ENCODE measurements at places on chromosomes 6 and 20.

DNA sequence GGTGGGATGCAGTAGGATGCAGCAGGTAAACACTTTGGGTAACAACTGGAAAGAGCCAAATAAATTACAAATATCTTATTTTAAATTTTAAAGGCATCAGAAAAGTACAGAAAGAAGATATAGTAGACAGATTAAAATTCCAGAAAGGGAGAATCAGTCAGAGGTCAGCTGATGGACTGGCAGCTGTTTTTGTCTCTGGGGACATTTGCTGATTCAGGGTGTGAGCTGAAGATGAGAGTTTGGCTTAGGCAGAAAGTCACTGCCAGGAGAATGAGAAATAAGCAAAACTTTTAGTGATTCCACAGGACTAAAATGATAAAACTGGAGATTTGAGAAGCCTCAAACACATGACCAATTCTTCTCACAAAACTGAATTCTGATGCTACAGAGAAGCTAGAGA, 39.5 kb downstream of the AHI1 start:
- DNase-seq: no peak

DNA sequence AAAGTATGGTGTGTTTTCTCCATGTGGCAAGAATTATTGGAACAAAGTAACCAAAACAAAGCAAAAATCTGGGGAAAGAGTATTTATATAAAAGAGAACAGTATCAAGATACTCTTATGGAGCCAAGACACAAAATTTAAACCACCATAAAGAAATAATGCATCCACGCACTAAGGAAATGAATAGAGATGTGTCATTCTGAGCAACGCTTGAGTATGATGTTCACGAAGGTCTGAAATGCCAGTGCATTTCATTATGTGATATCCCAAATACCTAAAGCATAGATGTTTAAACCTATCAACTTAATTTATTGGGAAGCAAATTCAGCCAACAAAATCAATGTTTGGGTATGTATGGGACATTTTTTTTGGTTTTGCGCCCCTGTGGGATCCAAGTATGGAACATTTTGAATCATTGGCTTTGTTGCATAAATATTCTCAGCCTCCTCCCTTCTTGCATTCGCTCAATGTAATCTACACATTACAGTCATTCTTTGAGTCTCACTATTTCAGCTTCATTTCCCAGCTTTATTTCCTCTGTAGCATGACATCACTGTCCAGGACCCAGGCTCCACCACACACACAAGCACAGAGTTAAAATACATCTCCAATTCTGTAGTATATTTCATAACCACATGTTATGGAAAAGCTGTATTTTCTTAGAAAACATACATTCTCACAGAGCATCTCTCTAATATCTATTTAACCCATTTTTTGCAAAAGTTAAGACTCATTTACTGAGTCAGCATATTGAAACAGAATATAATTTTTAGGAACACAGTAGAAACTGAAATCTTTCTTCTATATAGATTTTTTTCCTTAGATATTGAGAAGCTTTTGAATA, 11.6 kb upstream of the MOXD1 start:
- DNase-seq: no peak

DNA sequence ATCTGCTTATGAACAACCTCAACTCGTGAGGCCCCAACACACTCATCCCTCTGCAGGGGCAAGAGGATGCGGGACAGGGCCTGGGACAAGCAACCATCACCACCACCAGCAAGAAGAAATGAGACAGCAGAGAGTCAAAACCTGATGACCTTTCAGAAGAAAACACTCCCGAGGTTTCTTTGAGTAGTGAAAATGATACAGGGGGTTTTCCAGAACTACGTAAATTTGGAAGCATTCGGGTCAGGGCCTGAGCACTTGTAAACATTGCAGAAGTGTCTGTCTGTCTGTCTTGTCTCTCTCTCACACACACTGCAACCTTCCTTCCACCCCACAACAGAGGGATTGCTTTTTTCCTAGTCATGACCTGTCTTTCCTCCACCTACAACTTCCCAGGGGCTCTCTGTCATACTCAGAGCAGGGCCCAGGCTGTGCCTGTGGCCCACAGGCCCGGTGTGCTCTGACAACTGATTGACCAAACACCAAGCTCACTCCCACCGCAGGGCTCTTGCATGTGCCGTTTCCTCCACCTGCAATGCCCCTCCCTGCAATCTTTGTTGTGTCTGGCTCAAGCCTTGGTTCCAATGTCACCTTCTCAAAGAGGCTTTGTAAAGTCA, 90.9 kb downstream of the BMP7 start:
- DNase-seq: no peak

GRCh38 chr6:125050663-125051318, 88.6 kb downstream of the RNF217 start:
- no peak for DNase-seq

DNA sequence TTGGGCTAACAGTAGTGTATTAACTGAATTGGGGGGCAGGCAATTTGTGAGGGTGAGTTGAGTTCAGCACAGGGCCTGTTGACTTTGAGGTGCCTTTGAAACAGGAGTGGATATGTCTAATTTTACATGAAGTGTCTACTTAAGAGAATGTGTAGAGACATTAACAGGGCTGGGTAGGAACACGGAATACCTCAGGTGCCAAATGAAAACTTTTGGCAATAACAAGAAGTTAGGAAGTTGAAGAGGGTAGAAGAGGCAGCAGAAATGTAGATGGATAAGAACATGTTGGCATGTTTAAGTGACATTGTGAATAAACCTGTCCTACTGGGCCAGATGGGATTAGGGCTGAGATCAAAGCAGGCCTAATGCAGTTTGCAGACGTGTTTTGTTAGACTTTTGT, 117.0 kb downstream of the SLC16A10 start:
- no peak for DNase-seq

GRCh38 chr20:3115190-3116107, 30.9 kb upstream of the AVP start:
- DNase-seq: peak; percentile 37

DNA sequence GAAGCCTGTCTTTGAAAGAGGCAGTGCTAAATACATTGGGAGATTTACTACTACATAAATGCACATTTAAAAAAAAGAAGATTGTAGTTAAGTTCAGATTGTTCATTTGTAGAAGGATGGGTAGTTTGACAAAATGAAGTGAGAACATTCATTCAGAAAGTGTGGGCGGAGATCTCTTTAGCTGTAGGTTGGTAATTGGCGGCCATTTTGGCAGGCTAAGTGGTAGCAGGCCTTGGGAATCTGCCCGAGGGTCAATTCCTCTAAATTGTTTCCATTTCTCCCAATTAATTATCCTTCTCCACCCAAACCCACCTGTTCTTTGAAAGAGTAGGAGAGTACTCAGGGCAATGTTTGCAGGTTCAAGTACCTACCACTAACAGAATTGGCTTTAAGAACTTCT, 17.9 kb downstream of the SOX4 start:
- no peak for DNase-seq

DNA sequence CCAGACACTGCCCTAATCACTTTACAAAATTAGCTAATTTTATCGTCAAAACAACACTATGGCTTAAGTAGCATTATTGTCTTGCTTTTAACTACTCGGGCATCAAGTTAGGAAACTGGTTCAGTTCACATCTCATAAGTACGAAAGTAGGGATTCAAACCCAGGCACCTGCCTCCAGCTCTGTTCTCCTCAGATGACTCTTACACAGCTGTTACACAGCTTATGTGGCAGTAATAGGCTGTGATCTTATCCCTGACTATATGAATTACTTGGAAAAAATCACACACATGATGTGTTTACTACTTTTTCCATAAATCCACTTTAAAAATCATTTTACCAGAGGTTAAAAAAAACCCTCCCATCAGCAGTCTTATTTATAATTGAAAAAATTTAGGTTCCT, 389.2 kb upstream of the FLRT3 start:
- DNase-seq: no peak

- no peak for DNase-seq
Measured at GRCh38 chr6:37688078-37688850, 9.4 kb downstream of the MDGA1 start.

GRCh38 chr6:76416821-76417605, 344.6 kb upstream of the IMPG1 start:
- no peak for DNase-seq

GRCh38 chr6:5950361-5950785, 56.4 kb downstream of the NRN1 start:
- no peak for DNase-seq

DNA sequence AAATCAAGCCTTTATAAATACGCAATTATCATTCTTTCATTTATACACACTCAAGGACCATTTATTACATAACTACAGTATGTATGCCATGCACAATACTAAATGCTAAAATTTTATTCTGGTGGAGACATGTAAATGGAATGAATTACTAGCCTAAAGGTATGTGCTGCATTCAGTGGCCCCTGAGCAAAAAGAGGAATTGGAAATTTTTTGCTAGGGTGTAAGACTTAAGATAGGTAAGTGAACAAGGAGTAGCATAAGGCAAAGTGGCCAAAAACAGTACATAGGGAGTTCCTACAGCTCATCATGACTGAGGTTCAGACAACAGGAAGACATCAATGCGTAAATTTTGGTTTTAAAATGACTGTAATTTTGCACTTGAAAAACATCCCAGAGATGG, 2.3 kb upstream of the MTFR2 start:
- DNase-seq: no peak

DNA sequence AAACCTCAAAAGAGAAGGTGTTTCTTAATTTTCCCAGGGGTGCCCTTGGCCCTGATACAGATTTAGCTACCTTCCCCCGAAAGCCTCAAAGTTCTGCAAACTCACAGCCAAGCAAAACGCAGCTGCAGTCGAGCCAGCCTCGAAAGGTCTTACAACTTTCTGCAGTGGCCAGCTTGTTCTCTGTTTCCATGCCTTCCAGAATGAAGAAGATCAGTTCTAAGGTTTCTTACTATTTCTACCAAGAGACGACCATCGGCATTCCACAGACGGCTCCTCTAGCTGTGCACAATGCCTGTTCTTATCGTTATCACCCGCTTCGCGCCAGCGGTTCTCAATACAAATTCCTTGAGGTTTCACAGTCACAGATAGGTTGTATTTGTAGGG, 28.5 kb upstream of the CCR6 start:
- peak; percentile 41 for DNase-seq

DNA sequence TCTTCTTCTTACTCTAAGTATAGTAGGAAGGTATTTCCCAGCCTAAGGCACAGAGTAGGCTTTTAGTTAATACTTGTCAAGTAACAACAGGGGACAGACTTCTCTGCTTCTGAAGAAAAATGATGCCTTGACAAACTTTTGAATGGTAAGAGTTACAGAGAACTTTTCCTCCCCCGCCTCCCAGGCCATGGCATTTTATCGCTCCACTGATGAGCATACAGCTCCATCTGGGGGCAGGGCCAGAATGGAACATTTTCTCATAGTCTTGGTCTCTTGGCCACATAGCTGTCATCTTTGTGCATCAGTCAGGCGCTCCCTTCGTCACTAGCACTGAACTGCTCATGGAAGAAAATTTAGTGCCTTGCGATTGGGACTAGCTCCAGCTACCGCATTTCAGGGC, 1066.8 kb upstream of the CITED2 start:
- DNase-seq: peak; percentile 7

GRCh38 chr6:82437701-82438100, 74.1 kb downstream of the TPBG start:
- no peak for DNase-seq
